ENCODE measurements at places on chromosomes 5 and 9. TPM values are rescaled to one million over a fixed set of nuclear protein-coding genes. Genes with fewer than 3 reads are reported as not detected.

DNA sequence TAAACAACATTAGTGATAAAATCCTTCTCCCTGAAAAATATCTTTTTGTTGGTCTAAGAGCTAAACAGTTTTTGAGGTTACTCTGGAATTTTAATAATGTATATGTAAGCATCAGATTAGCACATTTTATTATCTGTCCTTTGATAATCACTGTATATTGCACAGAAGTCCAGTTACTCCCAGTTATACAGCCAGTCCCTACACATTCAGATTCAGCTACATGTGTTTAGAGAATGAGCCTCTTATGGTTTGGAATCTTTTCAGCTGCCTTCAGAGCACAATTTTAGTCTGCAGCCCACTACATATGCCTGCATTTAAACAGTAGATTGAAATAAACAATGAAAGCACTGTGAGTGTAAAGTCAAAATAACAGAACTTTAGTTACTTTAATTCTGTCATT, 438.2 kb downstream of the ARHGEF28 start:
- DNase-seq, result no peak

GRCh38 chr5:168390491-168390890, 95.8 kb upstream of the RARS1 start:
- DNase-seq, result no peak

GRCh38 chr9:88741335-88741734, 206.4 kb downstream of the NXNL2 start:
- no peak for DNase-seq

GRCh38 chr5:172187118-172188032, 649 bp downstream of the STK10 start:
- DNase-seq, result no peak

DNA sequence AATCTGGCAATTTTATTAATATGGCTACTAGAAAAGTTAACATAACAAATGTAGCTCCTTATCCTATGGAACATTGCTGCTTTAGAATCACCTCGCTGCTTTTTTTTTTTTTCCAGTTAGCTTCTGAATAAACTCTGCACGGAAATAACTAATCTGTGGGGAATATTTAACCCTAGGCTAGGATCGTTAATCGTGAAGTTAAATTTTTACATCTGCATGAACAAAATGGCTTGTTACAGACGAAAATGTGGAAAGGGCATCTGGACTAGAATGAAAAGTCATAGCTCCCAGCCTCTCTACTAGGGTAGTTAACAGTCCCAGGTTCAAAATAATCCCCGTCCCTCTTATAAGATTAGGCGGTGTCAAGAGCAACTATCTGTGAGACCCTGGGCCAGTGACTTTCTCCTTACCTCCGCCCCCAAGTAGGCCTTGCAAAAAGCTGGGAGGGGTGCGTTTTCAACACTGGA, 470 bp upstream of the SLC22A5 start:
- no peak for DNase-seq

DNA sequence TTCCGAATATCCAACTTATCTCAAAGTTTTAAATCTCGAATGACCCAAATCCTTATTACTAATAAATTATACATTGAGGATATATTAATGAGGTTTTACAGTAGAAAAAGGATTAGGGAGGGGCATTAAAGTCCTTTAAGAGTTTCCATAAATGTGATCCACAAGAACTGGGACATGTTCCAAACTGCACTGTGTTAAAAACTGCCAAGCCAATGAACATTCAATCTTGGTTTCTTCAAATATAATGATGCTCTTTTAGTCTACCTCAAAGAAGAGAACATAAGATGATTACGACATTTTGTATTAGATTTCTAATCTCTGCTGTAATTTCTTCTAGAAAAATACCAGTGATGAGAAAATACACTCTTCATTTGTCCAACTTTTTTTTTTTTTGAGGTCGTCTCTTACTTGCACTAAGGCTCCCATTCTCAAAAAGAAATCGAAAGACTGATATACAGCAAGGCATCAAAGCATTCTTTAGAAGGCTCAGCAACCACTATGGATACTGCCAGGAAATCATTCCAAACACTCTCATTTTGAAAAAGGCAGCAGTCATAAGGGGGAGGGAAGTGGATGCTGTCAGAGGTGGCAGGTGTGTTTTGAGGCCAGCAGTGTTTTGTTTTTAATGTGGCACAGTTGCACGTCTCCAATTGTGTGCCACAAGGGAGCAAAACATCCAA, 1.7 kb downstream of the PTAR1 start:
- DNase-seq, result no peak

GRCh38 chr5:137155261-137156000, 343.7 kb downstream of the SPOCK1 start:
- DNase-seq, result no peak

GRCh38 chr5:139177809-139178588, 20.2 kb downstream of the SIL1 start:
- peak; percentile 87 for DNase-seq

DNA sequence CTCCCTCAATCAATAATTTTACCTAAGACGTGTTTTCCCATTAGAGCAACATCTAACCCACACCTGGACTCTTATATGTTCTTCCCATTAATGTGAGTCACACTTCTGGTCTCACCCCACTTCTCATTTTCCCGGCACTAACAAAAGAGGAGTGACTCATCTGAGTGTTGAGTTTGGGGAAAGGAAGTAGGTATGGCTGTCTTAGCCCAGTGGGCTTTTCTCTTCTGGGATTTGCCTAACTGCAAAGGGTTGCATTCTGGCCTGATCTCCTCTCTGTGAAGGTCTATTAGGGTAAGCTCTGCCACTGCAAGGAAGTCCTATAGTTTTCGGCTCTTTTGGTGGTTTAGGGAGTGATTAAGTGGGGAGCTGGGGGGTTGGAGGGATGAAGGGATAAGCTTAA, 195.6 kb downstream of the KIAA0825 start:
- no peak for DNase-seq

- no peak for DNase-seq
Observed at GRCh38 chr9:133331221-133331620, 4.8 kb downstream of the SURF6 start.

DNA sequence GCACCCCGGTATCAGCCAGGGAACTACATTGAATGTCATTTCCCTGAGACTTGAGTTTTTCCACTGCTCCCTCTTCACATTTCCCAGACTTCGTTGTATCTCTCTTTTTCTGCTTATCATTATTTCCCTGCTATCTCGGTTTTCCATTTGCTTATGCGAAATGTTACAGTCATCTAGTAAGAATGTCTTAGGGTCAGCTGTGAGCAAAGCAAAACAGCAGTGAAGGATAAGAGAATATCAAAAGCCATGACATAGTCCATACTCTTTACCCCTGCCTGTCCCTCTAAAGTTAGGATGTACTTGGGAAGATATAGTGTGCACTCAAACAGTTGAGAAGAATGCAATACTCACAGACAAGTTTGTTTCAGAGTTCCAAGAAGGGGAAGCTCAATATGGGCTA, 88.7 kb downstream of the ITGA1 start:
- DNase-seq, result no peak

- no peak for DNase-seq
Observed at GRCh38 chr5:87147441-87147840, 120.2 kb upstream of the RASA1 start.

DNA sequence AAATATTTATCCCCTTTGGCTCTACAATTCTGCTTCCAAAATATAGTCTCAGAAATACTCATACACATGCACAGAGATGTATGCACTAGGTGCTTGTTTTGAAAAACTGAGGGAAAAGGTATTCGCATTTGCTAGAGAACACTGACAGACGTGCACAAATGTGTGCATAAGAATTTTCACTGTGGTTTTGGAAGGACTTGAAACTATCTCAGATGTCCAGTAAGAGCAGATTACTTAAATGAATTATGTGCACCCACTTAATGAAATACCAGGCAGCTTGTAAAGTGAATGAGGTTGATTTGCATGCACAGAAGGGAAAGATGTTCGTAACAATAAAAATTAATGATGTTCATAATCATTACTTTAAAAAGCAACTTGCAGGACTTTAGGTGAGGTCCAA, 48.4 kb downstream of the SEC61B start:
- DNase-seq, result no peak

DNA sequence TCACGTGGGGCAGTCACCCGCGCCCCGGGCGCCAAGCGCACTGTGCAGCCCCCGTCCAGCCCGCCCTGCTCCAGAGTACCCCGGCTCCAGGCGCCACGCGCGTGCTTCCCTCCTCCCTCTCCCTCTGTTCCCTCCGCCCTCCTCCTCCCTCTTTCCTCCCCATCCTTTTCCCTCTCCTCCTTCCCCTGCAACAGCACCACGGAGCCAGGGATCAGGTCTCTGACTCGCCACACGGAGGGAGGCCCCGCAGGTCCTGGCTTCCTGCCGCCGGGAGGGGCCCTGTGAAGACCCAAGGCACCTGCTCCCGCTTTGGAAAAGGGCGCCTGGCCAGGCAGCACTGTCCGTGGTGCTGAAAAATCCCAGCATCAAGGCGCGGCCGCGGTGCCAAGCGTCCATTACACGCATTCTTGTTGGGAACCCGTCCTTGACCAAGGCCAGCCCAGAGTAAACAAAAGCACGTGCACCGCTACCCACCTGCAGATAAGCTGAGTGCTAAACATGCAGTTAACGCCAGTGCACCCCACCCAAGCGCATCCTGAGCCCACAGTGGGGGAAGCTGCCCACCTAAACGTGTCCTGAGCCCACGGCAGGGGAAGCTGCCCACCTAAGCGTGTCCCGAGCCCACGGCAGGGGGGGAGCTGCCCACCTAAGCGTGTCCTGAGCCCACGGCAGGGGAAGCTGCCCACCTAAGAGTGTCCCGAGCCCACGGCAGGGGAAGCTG, 21.7 kb downstream of the SLC6A18 start:
- peak; percentile 8 for DNase-seq

GRCh38 chr5:152221721-152222629, 183.1 kb downstream of the NMUR2 start:
- DNase-seq, result no peak

DNA sequence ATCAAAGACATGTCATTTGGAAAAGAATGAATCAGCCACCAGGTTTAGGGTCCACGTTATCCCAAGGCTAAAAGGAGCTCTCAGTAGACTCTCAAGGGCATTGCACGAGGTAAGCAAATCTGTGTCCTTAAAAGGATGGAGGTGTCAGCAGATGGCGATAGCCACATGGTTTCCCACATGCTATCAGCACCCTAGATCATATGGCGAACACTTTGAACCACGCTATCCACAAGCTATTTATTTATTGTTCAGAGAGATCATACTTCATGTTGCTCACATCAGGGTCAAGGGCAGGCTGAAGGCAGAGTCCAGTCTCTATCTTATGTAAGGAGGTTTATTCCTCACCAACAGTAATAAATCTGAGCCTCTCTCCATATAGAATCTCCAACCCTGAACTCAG, 43.7 kb downstream of the CDH6 start:
- DNase-seq, result no peak

DNA sequence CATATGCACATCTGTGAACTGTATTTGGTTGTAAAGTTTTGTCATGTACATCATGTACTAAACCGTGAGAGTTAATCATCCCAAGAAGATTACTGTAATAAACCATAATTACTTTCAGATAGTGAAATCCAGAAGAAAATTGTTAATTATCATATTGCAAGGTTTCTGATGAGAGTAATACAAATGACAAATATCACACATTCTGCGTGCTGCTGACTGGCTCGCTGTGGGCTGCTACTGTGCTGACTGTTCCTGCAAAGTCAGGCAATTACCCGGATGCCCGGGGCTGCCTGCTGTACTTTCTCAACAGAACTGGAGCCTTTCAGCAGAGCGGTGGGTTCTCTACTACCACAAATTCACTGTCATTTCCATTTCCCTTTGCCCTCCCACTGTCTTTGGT, 68.3 kb downstream of the SMARCA2 start:
- DNase-seq, result no peak

DNA sequence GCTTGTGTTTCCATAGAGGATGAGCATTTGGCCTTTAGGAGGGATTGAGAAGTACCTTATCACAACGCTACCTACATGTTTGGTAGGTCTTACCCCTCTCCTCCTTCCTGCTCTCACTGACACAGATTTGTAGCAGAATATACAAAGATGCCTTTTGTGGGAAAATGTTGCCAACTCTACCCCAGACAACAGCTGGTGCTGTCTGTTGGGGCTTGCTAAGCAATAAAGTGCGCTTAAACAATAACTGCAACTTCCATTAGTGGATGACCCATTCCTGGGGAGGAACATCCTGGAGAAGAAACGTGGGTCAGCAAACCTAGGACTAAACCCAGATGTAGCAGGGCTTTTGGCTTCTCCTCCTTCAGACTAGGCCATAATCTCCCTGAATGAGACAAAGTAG, 174.3 kb downstream of the EFNA5 start:
- DNase-seq, result no peak

GRCh38 chr9:135959814-135960213, 1.4 kb downstream of the UBAC1 start:
- no peak for DNase-seq

DNA sequence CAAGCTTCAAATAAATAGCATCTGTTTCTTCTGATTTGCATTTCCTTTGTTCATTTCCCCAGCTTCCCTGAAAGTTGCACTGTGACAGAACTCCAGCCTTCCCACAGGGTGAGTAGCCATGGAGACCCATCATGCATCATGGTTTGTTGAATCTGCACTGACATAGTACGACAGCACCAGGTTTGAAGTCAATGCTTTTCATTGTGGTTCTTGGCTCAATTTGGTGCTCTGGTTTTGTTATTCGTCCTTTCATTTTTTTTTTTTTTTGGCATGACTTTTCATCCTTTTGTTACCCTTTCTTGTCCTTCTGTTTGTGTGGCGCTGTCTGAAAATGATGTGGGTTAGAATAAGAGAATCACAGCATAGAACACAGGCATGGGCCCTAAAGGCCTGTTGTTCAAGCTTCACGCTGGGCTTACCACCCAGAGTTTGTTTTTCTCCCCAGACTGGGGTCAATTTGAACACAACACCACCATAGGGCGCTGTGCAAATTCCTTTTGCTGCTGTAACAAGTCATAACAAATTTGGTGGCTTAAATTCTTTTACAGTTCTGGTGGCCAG, 206.2 kb upstream of the CDH10 start:
- DNase-seq, result no peak

- DNase-seq, result no peak
Observed at GRCh38 chr5:77328930-77329647, 118.6 kb downstream of the PDE8B start.

The CNTNAP3 gene
- 18.4 TPM for total RNA-seq

The HTR4 gene
- 0.54 TPM for total RNA-seq

The PFN3 gene
- total RNA-seq, result not detected

The LHX6 gene
- total RNA-seq, result 1.5 TPM

The ZNF454 gene
- 13.9 TPM for total RNA-seq

The ROR2 gene
- total RNA-seq, result 7.1 TPM

The NFX1 gene
- 22.1 TPM for total RNA-seq

The KCNMB1 gene
- total RNA-seq, result 0.09 TPM

All from cerebellum (tissue), 4 donors.